ENCODE measurements at places on chromosomes 2 and 18.
A peak's percentile ranks its signal among the peaks of the same experiment; 100 is the strongest.

- DNase-seq, result no peak
Measured at GRCh38 chr2:217691920-217692666, 310.7 kb downstream of the TNS1 start.

DNA sequence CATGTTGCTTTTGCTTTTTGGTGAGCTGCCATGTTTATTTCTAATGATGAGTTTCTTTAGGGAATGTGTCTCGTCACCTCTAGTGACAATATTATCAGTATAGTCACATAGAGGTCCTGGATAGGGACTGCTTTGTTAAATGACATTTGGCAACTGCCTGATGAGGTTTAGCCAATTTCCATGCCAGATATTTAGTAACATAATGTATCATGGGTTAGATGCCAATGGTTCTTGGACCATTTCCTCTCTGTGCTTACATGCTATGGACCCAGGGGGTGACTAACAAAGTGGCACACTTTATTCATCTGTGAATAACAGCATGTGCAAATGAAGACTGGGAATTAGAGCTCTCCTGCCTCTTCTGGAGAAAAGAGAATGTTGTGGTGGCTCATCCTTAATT, 56.2 kb upstream of the RAB27B start:
- DNase-seq, result no peak

GRCh38 chr2:182728014-182728413, 12.0 kb downstream of the DNAJC10 start:
- no peak for DNase-seq

GRCh38 chr2:68251855-68252399, 405 bp downstream of the PPP3R1 start:
- DNase-seq, result peak; percentile 18

- DNase-seq, result no peak
Measured at GRCh38 chr2:206368933-206369569, 74.3 kb upstream of the ADAM23 start.

GRCh38 chr2:16725549-16725948, 59.9 kb upstream of the CYRIA start:
- DNase-seq, result no peak

- DNase-seq, result no peak
Measured at GRCh38 chr2:200693836-200694470, 108.1 kb downstream of the AOX1 start.

DNA sequence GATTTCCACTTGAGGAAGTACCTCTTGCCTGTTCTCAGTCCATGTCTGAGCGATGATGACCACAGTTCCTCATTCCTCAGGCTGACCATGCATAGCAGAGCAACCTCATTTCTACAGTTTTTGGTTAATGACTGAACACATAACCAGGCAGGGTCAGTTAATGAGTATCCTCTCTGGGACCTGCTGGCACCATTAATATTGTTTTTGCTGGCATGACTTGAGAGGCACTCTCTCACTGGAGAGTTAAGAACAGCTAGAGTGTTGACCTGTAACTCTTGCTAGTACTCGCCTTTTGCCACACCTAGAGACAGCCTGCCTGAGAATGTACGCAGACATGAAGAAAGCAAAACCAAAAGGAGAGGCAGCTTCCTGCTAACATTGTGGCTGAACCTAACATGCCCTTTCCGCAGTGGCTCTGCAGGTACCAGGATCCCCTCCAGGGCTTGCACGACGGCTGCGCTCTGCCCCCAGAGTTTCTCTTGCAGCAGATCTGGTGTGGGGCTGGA, 23.9 kb downstream of the PECR start:
- peak; percentile 14 for DNase-seq

- no peak for DNase-seq
Measured at GRCh38 chr18:32877371-32877770, 104.5 kb upstream of the KLHL14 start.

GRCh38 chr18:36492604-36493329, 195.3 kb downstream of the FHOD3 start:
- DNase-seq, result no peak

- DNase-seq, result no peak
Measured at GRCh38 chr18:36143391-36143790, 13.7 kb downstream of the ELP2 start.

GRCh38 chr2:35343135-35343534, 1012.4 kb upstream of the CRIM1 start:
- DNase-seq, result no peak

DNA sequence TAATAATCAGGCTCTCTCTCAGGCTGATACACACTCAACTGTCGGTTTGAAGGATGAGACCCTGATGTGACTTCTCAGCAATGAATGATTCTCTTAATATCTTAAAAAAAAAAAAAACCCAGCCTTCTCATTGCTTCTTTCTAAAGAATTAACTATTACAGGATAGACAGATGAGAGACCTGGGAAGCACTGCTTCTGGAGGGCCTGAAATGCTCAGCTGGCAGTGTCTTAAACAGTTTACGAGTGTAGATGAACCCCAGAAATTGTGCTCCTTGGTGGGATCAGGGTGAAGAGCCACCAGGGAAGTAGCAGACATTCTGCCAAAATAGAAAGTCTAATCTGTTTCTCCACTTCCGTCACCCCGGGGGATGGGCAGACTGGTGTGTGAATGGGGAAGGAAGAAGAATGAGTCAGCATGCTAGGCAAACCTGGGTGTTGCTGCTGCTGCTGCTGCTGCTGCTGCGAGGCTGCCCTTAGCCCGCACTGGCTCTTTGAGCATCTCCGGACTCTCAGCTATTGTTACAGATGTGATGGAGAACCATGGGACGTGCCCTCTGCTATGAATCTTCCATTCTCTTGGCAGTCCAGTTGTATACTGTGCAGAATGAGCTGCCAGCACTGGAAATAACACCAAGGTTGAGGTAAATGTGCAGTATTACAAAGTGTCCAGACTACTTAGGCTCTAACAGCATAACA, 158.4 kb downstream of the SETBP1 start:
- DNase-seq, result no peak

DNA sequence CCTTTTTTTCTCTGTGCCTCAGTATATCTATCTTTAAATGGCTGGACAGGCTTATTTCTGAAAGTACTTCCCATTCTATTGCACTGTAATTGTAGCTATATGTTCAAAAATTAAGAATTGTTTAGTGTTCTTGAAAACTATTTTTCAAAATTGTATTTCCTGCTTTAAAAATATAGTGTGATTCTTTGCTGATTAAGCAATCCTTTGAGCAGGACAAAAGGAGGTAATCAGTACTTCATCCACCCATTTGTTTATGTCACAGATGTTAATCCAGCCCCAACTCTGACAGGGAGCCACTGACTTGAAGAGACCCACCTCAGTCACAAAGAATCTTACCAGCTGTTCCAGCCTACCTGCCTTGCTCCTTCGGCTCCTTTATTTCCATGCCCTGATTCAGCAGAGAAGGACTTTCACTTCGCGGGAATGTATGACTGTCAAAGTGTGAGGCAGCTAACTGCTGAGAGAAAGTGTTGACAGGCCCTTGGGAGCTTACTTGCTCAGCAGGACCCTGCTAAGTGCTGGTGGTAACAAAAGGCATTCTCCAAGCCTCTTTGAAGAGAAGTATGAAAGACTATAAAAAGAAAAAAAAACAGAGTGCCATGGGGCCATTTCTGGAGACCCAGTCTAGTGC, 393.3 kb upstream of the CYRIA start:
- no peak for DNase-seq

- no peak for DNase-seq
Measured at GRCh38 chr18:21489119-21489750, 111.3 kb downstream of the ESCO1 start.

DNA sequence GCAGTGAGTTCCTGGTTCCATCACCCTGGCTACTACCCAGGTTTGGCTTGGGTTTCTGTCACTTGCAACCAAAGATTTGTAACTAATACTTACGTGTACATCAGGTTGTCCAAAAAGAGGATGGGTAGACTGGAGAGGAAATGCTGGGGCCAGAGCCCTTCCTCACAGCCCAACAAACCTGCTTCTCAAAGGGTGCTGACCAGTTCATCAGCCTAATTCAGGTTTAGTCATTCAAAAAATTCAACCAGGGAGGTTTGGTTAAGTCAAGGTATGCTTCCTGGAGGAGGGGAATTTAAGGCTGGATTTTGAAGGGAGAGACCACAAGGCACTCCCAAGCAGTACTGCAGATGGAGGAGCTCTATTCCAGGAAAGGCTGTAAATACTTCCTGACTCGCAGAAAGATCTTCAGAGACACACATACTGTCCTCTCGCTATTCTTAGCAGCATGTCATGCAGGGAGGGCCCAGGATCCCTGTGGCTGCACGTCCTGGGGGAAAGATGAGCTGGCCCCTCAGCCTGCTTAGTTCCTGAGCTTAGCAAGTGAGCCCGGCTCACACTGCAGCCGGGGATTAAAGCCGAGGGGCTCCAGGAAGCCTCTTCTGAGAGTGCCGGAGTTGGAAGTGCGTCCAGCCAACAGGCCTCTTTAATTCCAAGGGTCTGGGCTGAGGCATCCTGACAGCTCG, 40.0 kb upstream of the BIN1 start:
- DNase-seq, result no peak

- DNase-seq, result no peak
Measured at GRCh38 chr2:80019571-80020460, 284.7 kb downstream of the LRRTM1 start.

DNA sequence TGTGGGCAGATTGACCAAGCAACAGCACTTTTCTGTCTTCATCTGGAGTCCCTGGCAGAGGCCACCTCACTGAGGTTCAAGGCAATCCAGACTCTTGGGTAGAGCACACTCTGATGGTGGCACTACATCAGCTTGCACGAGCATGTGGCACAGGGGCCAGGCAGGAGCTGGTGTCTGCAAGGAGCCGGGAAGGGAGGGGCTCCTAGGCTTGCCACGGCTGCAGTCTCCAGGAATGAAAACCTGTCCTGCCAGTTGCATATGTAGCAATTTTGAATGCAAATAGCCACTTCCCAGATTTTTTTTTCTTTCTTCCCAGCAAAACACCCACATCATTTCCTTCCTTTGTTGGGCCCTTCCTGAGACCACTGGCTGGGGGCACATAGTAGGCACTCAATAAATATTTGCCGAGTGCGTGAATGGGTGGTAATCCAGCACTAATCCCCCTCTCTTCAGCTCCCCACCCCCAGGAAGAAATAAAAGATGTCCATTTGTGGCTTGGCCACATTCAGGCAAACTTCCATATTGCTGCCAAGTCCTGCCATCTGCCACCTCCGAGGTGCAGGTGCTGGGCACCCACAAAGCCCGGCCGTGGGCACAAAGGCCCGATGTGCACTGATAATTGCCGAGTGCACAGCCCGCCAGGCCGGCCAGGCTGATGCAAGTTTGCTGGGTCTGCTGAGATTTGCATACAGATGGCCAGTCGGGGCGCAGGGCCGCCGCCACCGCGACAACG, 72.4 kb downstream of the MYCN start:
- DNase-seq, result no peak

DNA sequence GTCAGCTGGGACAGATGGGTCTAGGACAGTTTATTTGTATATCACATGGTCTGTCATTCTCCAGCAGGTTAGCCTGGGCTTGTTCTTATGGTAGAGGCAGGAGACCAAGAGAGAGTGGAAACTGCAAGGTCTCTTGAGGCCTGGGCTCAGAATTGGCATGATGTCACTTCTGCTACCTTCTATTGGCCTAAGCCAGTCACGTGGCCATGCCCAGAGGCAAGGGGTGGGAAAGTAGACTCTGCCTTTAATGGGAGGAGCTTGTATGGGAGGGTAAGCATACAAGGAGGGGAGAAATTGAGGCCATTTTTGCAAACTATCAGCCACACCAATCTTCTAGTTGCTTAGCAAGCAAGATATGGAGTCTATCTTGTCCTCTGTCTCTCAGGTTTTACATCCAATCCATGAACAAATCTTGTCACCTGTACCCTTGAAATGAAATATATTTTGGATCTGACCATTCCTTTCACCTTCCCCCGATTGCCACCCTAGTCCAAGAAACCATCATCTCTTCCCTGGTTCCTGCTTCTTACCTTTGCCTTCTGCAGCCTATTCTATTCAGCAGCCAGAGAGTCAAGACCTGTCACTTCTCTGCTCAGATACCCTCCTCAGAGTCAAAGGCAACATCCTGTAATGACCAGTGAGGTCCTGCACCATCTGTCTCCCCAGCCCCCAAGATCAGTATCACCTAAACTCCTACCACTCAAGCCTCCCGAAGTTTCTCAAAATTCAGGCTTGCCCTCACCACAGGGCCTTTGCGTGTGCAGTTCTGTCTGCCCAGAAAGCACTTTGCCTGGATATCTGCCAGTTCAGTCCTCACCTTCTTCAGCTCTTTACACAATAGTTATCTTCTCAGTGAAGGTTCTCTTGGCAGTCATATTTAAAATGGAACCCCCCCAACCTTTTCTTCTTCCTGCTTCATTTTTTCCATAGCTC, 240.0 kb downstream of the LOXHD1 start:
- no peak for DNase-seq

GRCh38 chr2:99554238-99554637, 64.4 kb upstream of the REV1 start:
- DNase-seq, result no peak

- DNase-seq, result no peak
Measured at GRCh38 chr2:169320561-169320960, 41.8 kb downstream of the LRP2 start.

Data from T follicular helper cell (primary cell).